ENCODE measurements at places on chromosomes 6 and 20. TPM values are rescaled to one million over a fixed set of nuclear protein-coding genes. Genes with fewer than 3 reads are reported as not detected.

DNA sequence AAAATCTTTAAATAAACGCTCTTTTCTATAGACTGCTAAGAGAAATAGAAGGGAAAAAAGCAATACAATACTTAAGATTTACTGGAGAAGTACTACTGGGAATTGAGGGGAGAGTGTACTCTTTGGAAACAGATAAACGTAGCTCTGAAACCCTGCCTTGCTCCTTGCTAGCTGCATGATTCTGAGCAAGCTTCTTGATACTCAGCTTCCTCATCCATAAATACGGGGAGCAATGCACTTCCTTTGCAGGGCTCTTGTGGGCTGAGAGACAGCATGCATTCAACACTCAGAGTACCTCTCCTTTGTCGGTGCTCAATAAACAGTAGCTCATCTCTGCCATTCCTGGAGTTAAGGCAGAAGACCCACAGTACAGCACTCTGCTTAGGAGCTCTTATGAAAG is 159.7 kb downstream of the BTBD9 start:
- peaks cover 42% of the 10 kb centered on the region for H3K4me1 ChIP-seq
- no peak for DNase-seq
- H3K27ac ChIP-seq = no peak overlapping the region
- no peak overlapping the region for H3K4me3 ChIP-seq
- no peaks in the 10 kb centered on the region for H3K36me3 ChIP-seq

The C20orf144 gene
- total RNA-seq = 0.24 TPM

DNA sequence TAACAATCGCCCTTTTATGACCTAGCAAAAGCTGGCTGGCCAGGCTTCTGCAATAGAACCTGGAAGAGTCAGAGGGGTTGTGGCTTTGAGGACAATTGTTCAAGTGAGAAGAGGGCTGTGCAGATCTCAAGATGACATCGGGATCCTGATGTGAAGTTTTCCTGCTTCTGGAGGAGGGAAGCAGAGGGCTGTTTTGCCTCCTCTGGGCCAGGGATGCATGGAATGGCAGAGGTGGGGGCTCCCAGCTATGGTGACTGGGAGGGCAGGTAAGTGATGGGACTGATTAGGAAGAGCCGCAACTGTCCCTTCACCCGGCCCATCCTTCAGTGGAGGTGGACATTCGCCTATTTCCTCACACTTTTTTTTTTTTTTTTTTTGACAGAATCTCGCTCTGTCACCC is 43.4 kb upstream of the BLCAP start:
- H3K36me3 ChIP-seq = no peaks in the 10 kb centered on the region
- no peak for DNase-seq
- H3K27me3 ChIP-seq = no peaks in the 10 kb centered on the region
- no peak overlapping the region for H3K4me3 ChIP-seq
- H3K4me1 ChIP-seq = no peaks in the 10 kb centered on the region

- peak overlapping the region; percentile 99 for H3K27ac ChIP-seq
- no peak for DNase-seq
These were observed 1.4 kb downstream of the NFYA start for GRCh38 chr6:41073968-41074691.

DNA sequence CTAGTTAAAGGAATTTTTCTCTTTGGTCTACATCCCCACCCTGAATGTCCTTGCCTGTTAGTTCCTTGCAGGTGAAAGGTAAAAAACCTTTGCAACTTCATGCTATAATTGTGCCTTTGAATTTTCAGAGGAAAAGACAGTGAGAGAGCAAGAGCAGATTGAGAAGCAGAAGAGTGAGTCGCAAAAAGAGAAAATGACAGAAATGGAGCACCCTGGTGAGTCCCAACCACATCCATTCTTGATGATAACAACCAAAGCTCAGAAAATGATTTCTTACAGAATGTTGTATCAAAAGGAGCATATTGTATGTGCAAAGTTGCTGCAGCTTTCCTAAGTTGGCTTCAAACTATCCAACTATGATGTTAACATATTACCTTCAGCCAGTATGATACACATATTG is 165.2 kb upstream of the CENPW start:
- DNase-seq = no peak
- no peaks in the 10 kb centered on the region for H3K4me1 ChIP-seq
- H3K27me3 ChIP-seq = no peaks in the 10 kb centered on the region
- H3K36me3 ChIP-seq = no peaks in the 10 kb centered on the region
- no peak overlapping the region for H3K4me3 ChIP-seq

The SMIM29 gene
- 38.9 TPM for total RNA-seq

DNA sequence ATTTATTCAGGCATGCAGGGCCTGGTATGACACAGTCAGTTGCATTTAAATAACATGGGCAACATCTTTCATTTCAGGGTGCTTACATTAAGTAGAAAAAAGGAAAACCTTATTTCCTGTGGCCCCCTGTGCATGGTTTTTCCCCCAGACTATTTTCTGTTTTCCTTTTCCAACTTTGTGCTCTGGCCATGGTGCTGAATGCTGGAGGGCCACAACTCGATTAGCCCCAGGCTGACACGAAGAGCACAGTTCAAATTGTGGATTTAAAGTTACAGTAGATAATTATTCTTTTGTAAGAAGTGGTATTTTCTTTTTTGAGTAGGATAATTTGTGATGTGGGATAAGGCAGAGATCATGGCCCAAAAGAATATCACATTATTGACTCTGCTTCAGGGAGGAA is 332.0 kb downstream of the HAO1 start:
- no peaks in the 10 kb centered on the region for H3K4me1 ChIP-seq
- DNase-seq = no peak
- no peak overlapping the region for H3K4me3 ChIP-seq
- no peak overlapping the region for H3K27ac ChIP-seq

GRCh38 chr6:2872423-2873358 is 30.4 kb downstream of the SERPINB9 start:
- no peak overlapping the region for H3K4me3 ChIP-seq
- no peaks in the 10 kb centered on the region for H3K36me3 ChIP-seq
- peak overlapping the region; percentile 45 for H3K27ac ChIP-seq
- peaks cover 44% of the 10 kb centered on the region for H3K4me1 ChIP-seq

DNA sequence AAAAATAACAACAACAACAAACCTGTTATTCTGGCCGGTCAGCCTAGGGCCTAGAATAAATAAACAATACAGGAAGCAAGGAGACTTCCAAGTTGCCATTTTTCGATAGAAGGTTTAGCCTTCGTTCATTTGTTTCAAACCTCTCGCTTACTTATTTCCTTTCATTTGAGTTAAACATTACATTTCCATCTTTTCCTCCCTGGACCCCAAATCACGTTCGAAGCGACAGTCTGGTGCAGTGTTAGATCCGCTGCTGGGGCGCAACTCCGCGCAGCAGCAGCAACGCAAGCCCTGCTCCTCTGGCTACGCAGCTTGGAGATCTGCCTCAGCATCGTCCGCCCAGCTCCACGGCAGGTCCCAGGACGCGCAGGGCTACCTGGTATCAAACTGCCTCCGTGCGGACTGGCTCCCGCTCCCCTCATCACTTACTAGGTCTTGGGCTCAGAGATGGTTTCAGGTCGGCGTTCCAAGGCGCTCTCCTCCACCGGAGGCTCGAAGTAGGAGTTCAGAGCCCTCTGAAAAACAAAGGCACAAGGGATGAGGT is 530 bp downstream of the TDP2 start:
- no peaks in the 10 kb centered on the region for H3K36me3 ChIP-seq
- DNase-seq = peak; percentile 82
- peak overlapping the region; percentile 91 for H3K4me3 ChIP-seq
- H3K27me3 ChIP-seq = no peaks in the 10 kb centered on the region
- H3K4me1 ChIP-seq = peaks cover 41% of the 10 kb centered on the region

- no peak overlapping the region for H3K27ac ChIP-seq
- no peaks in the 10 kb centered on the region for H3K4me1 ChIP-seq
- H3K36me3 ChIP-seq = no peaks in the 10 kb centered on the region
- H3K4me3 ChIP-seq = no peak overlapping the region
- no peaks in the 10 kb centered on the region for H3K27me3 ChIP-seq
These were observed 52.5 kb downstream of the MMUT start for GRCh38 chr6:49410564-49410963.

- no peak overlapping the region for H3K4me3 ChIP-seq
- H3K27me3 ChIP-seq = peaks cover 6% of the 10 kb centered on the region
- DNase-seq = no peak
- H3K36me3 ChIP-seq = no peaks in the 10 kb centered on the region
These were observed 4.2 kb downstream of the MOG start for GRCh38 chr6:29661071-29661470.

The DLL1 gene
- total RNA-seq = 12.8 TPM

- no peak for DNase-seq
- no peak overlapping the region for H3K4me3 ChIP-seq
- peaks cover 22% of the 10 kb centered on the region for H3K4me1 ChIP-seq
- no peak overlapping the region for H3K27ac ChIP-seq
- H3K36me3 ChIP-seq = no peaks in the 10 kb centered on the region
These were observed 57.2 kb downstream of the CTCFL start for GRCh38 chr20:57467742-57468141.

The PRPH2 gene
- 1.9 TPM for total RNA-seq

GRCh38 chr6:26502626-26503025 is 2.5 kb downstream of the BTN1A1 start:
- no peak overlapping the region for H3K4me3 ChIP-seq
- peaks cover 49% of the 10 kb centered on the region for H3K27me3 ChIP-seq
- no peak overlapping the region for H3K27ac ChIP-seq
- DNase-seq = no peak
- H3K36me3 ChIP-seq = no peaks in the 10 kb centered on the region

GRCh38 chr6:119915971-119916370 is 566.4 kb upstream of the MAN1A1 start:
- DNase-seq = no peak
- H3K4me1 ChIP-seq = no peaks in the 10 kb centered on the region
- no peaks in the 10 kb centered on the region for H3K36me3 ChIP-seq
- no peak overlapping the region for H3K4me3 ChIP-seq
- H3K27ac ChIP-seq = no peak overlapping the region

- no peak overlapping the region for H3K27ac ChIP-seq
- no peak overlapping the region for H3K4me3 ChIP-seq
- no peaks in the 10 kb centered on the region for H3K36me3 ChIP-seq
- no peak for DNase-seq
These were observed 102.0 kb downstream of the BTBD3 start for GRCh38 chr20:12019715-12020114.

- H3K27me3 ChIP-seq = no peaks in the 10 kb centered on the region
- H3K36me3 ChIP-seq = peaks cover 73% of the 10 kb centered on the region
- no peak overlapping the region for H3K4me3 ChIP-seq
These were observed 32.4 kb downstream of the RALGAPB start for GRCh38 chr20:38505091-38505455.

GRCh38 chr6:37602801-37603200 is 94.9 kb downstream of the MDGA1 start:
- H3K4me3 ChIP-seq = no peak overlapping the region
- H3K36me3 ChIP-seq = no peaks in the 10 kb centered on the region
- H3K4me1 ChIP-seq = no peaks in the 10 kb centered on the region
- no peak overlapping the region for H3K27ac ChIP-seq
- H3K27me3 ChIP-seq = no peaks in the 10 kb centered on the region
- DNase-seq = no peak

DNA sequence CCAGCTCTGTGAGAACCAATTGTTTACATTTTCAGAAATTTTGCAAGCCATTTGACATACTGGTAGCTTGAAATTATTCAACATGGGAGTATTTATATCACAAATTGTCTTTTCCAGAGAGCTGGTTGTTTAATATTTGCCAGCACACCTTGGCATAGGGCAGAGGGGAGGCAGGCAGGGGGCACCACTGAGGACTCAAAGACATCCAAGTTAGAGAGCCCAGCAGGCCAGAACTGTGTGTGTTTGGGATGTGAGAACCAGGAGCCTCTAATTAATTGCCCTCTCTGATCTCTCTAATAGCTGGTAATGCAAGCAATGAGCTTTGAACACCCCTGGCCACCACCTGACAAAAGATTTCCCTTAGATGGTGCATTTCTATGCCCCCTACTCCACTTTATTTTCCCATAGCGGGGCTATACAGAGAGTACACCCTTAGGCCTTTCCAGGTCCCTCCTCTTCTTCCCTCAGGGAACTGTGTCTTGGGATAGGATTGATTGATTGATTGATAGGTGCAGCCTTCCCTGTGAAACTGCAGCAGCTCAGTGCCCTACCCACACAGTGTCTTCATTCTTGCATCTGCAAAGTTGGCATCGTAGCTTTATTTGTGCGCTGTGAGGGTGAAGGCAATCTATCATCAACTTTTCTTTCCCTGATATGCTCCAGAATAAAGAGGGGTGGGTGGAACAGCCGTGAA is 29.2 kb downstream of the MOCS1 start:
- no peak overlapping the region for H3K4me3 ChIP-seq
- peaks cover 36% of the 10 kb centered on the region for H3K36me3 ChIP-seq
- H3K27me3 ChIP-seq = no peaks in the 10 kb centered on the region
- H3K4me1 ChIP-seq = no peaks in the 10 kb centered on the region
- DNase-seq = no peak

DNA sequence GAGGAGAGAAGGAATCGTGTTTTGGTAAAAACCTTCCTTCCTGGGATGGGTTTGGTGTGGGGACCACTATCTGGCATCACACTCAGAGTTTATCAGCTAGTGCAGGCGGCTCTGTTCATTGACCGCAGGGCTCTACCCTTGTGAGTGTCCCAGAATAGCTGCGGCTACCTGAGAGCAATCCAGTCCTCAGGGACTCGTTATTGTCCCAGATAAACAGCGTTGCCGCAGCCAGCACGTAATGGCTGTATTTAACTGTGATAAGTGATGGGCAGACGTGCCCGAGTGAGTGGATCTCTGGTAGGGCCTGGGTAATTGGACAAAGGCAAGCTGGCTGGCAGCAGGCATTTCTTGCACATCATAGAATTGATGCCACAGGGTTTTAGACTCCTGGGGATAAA is 163.3 kb downstream of the SOBP start:
- DNase-seq = no peak
- no peak overlapping the region for H3K4me3 ChIP-seq
- H3K36me3 ChIP-seq = no peaks in the 10 kb centered on the region

The SYCP2 gene
- total RNA-seq = 1.8 TPM

DNA sequence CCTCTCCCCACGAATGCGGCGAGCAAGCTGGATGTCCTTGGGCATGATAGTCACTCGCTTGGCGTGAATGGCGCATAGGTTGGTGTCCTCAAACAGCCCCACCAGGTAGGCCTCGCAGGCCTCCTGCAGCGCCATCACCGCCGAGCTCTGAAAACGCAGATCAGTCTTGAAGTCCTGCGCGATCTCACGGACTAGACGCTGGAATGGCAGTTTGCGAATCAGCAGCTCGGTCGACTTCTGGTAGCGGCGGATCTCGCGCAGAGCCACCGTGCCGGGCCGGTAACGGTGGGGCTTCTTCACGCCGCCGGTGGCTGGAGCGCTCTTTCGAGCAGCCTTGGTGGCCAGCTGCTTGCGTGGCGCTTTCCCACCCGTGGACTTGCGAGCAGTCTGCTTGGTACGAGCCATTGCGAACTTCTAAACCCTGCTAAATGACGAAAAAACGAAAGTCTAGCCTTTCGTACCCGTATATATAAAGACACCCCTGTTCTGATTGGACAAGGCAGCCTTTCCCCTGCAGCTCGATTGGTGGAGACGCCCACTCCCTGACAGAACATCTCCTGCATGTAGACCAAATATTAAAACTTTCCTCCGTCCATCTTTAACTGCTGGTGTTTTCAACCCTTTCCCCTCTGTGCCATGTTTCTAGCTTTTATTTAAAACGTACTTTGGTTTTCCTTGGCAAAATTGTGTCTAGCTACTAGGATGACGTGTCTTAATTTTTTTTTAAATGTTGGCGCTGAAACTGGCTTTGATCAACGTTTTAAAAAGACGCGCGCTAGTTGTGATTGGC is 109.8 kb downstream of the HFE start:
- H3K36me3 ChIP-seq = no peaks in the 10 kb centered on the region
- peaks cover 90% of the 10 kb centered on the region for H3K27me3 ChIP-seq
- H3K4me1 ChIP-seq = peaks cover 6% of the 10 kb centered on the region
- peak; percentile 87 for DNase-seq

Data from left lung (tissue), 14 donors.